Activated naive CD4-positive, alpha-beta T cell treated with anti-CD3 and anti-CD28 coated beads, Interleukin-2, amount 50 U/mL, for 72 hours (primary cell): ENCODE measurements at places on chromosomes 2 and 18. TPM values are rescaled to one million over a fixed set of nuclear protein-coding genes. Genes with fewer than 3 reads are reported as not detected.

The NAT8 gene
- not detected for total RNA-seq

DNA sequence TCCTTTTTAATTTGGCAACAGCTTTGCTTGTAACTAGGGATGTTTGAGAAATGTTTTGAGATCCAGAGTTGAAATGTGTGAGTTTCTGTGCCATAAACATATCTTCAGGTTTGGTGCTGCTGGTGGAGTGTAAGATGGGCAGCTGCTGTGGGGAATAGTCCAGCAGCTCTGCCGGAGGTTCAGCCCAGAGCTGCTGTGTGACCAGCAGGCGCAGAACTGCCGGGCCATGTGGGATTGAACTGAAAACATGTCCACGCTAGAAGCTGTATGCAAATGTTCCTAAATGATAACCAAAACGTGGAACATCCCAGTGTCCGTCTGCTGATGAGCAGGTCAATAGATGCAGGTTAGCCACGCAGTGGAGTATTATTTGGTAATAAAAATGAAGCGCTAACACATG is 99.6 kb downstream of the DGKD start:
- no peak for DNase-seq

DNA sequence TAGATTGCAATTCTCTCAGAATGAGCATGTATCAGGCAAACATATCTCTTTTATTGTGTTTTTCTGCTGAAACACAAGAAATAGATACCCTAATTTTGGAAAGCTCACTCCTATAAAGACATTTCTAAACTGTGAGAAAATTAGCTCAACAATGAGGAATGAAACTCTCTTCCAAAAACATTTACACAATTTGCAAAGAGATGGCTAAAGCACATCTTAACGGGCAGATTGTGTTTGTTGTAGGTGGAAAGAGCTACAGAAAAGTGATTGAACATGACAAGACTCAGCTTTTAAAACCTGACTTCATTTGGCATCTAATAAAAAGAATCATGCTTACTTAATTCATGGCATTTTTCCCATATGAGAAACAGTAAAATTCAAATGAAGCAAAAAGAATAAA is 175.0 kb upstream of the SLC39A10 start:
- DNase-seq: no peak

The IKZF2 gene
- 8.9 TPM for total RNA-seq

GRCh38 chr18:49743117-49743567 is 70.2 kb downstream of the ACAA2 start:
- DNase-seq: no peak

The INPP5D gene
- 70.7 TPM for total RNA-seq

DNA sequence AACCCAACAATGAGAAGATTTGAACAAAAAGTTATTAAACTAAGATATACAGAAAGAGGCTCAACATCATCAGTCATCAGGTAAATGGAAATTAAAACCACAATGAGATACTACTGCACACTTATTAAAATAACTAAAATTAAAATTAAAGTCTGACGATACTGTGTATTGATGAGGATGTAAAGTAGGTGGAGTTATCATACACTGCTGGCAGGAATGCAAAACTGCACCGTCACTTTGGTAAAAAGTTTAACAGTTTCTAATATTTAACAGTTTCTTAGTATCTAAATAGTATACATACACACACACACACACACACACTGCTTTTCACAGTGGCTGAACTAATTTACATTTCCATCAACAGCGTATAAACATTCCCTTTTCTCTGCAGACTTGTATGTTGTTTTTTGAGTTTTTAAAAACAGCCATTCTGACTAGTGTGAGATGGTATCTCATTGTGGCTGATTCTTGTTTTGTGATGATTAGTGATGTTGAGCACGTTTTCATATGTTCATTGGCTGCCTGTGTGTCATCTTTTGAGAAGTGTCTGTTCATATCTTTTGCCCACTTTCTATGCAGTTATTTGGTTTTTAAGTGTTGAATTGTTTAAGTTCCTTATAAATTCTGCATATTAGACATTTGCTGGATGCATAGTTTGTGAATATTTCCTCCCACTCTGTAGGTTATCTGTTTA is 726.9 kb upstream of the CHAC2 start:
- no peak for DNase-seq
